Activated CD8-positive, alpha-beta memory T cell treated with anti-CD3 and anti-CD28 coated beads for 1 hour (primary cell): ENCODE measurements at places on chromosomes 12 and 14.
A peak's percentile ranks its signal among the peaks of the same experiment; 100 is the strongest.

GRCh38 chr14:39383026-39383660, 49.1 kb downstream of the FBXO33 start:
- no peak for DNase-seq

DNA sequence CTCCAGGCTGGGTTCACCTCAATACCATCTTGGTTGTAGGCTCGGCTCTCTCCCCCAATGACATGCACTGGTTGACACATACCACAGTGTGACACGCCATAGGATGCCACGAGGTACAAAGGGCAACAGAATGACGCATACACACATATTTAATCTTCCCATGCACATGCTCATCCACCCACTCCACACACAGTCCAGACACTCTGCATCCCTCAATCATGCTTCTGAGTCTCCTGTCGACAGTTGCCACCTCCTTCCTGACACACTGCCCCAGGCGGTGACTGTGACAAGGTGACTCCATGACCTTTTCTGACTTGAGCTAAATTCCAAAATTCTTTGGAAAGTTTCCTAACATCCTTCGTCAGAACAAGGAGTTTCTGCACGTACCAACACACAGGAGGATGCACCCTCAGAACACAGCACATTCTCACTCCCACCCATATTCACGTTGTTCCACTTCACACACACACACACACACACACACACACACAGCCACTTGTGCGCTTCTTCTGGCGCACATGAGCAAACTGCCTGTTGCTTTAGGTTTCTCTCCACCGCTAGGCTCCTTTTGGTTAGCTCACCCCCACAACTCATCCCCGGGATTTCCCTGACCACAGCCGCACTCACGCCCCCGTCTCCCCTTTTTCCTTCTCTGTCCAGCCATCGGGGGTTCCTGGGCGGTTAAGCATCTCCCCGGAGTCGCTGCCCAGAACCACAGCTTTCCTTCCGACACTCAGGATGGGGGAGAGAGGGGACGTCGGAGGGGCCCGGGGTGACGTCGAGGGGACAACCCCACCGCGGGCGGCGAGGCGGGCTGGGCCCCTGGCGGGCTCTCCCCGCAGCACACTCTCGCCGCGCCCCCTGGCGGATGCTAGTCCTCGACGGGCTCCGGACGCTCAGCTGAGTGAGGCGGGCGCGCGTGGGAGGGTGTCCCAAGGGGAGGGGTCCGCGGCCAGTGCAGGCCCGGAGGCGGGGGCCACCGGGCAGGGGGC, 536 bp upstream of the WNT1 start:
- peak; percentile 76 for DNase-seq

DNA sequence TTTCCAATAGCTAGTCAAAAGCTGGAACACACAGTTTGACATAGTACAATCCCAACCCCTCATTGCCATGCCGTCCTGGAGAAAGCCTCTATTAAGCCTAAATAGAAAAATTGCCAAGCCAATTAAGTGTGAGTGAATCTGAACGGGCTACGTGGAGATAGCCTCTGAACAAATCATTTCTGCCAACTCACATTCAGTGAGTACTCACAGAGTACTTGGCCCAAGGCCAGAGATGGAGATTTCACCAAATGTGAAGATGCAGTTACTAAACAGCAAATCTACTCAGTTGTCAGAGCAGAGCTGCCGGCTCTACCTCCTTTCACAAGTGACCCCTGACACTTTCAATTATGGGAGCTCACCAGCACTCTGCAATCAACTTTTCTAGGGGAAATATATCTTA, 350.0 kb downstream of the GALC start:
- DNase-seq = no peak

DNA sequence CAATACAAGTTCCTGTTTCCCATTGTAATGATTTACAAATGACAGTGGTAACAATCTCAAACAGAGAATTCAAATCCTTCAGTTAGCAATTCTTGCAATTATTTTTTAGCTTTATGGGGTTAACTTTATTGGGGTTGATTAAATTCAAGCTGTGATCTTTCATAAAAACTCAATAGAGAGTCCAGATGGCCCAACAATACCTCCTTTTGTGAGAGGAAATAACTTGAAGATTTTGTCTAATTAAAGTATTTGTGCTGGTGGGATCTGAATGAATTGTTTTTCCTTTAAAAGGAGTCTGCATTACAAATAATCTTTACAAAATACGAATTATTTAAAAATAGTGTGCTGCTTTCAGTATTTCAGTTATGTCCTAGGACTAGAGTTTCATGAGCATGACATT, 4.4 kb upstream of the ARHGAP5 start:
- DNase-seq = no peak

DNA sequence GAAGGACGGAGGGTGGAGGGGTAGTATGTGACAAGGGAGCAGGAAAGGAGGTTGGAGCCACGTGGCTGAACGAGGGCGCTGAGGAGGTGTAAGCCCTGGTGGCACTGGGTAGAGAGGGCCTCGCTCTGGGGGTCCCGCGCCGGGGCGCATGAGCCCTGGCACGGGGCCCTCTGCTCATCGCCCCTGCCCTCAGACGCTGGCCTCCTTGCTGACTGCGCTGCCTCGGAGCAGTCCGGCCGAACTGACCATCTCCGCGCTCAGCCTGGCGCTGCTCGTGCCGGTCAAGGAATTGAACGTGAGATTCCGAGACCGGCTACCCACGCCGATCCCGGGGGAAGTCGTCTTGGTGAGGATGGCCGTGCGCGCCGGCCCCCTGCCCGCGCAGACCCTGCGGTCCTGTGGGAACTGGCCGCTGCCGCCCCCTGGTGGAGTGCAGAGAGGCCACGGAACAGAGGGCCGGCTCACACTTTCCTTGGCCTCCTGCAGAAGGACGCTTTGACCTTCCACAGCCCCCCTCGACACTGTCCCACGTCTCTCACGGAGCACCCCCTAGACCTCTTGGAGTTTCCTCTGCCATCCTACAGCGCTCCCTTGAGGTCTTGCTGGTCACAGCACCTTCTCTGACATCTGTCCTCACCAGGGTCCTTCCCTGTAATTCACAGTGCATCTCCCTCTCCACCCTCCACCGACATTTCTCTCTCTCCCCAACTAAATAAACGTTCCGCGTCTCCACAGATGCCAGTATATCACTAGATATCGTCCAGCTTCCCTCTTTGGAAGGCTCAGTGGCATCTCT, 10.5 kb downstream of the ARHGEF25 start:
- peak; percentile 51 for DNase-seq

- DNase-seq = no peak
Observed at GRCh38 chr14:69331206-69331605, 66.9 kb downstream of the ERH start.

- no peak for DNase-seq
Observed at GRCh38 chr12:51383269-51383905, 7.8 kb downstream of the GALNT6 start.

GRCh38 chr12:94286583-94287244, 138.3 kb downstream of the PLXNC1 start:
- DNase-seq = no peak

GRCh38 chr12:59737725-59738463, 142.1 kb downstream of the SLC16A7 start:
- DNase-seq = no peak

DNA sequence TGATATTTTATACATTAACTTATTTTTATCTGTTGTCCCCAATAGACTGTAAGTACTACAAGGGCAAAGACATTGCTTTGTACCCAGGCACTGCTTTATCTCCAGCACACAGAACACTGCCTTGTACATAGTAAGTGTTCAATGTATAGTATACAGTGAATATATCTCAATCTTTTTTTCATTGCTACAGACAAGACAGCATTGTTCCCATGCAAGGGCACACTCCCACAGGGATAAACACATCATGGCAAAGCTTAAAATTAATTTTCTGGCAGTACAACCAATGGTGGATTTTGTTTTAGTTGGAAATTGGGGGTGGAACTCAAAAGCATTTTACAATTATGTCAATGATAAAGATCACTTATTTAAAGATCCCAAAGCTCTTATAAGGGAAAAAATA, 112.3 kb upstream of the EEA1 start:
- DNase-seq = no peak

DNA sequence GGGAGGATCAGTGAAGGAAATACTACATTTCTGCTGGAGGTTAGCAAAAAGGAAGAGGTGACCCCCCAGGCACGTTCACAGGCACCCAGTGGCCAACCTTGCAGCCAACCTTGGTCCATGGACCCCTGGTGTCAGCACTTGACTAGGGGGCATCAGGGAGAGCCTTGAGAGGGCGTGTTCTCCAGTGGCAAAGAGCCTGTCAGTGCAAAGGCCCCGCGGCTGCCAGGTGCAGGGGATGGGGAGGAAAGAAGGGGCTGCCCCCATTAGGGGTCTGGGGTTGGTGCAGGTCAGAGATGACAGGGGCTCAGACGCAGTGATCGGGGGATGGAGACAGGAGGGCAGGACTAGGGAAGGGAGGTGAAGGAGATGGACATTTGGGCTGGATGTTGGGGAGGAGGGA, 22.7 kb upstream of the ULK1 start:
- no peak for DNase-seq

DNA sequence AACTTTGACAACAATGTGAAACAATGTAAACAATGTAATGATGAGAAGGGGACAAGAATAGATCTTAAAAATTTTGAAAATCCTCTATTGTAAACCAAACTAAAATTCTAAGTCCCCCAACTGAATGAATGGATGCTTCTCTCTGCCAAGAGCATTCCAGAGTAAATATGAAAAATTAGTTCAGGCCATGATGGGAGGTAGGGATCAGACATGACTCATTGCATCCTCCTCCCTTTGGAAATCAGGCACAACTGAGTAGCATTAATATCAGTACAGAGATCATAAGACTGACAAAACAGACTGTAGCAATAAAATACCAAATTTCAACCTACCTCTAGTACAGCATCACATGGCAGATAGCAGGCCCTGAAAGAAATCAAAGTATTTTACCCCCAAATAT, 559.9 kb downstream of the C12orf50 start:
- no peak for DNase-seq

DNA sequence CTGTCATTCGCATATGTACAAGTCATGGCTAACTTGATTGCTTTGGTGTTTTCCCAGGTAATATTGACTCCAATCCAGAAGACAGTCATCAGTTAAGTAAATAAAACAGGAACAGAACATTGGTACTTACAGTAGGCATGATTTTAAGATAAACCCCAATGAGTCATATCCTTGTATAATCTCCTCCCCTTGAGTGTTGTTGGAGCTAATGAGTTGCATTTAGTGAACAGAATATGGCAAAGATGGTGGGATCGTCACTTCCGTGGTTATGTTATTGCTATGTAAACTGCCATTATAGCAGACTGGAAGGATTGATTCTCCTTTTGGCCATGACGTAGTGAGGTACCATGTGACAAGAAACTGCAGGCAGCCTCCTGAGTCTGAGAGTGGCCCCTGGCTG, 102.2 kb downstream of the TMX1 start:
- DNase-seq = no peak

DNA sequence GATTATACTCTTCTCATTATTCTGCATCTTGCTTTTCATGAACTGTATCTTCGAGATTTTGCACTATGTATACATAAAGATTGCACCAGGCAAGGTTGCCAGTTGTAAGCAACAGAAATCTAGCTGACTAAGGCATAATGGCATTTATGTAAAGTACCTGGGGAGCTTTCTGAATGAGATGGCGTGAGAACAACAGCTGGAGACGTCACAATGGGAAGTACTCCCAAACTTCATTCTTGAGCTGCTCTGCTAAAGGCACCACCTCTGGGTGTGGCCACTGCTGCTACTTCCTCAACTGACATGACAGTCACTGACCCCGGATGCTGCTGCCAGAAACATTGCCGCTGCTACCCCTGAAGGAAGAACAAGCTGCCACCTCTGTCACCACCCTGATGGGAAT, 220.7 kb downstream of the NOVA1 start:
- no peak for DNase-seq

- no peak for DNase-seq
Observed at GRCh38 chr12:53476769-53477209, 22.5 kb downstream of the MAP3K12 start.

DNA sequence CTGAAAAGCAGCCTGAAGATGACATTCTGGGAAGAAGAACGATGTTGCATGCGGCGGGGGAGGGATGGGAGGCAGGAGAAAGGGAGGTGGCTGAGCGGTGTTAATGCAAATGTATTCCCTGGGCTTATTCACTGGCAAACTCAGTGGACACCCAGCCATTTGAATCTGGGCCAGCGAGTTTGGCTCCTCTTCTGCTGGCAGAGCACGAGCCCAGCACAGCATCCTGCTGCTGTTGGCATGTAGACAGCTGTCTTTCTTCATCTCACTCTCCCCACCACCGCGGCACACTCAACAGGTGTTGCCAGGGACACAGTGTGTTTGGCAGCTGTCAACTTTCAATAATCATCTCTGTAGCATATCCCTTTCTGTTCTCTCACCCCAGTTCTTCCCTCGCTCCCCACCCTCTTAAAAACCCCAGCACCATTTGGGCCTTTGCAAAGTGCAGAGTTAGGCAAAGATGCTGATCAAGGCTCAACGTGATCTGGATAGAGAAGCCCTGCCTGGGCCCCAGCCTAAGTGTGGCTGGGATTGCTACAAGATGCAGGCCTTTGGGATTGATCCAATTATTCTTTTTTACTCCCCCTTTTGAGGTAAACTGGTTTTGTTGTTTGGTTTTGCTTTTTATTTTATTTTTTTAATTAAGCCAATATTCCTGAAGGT, 131.9 kb downstream of the EXOC5 start:
- no peak for DNase-seq

- DNase-seq = no peak
Observed at GRCh38 chr12:570921-571794, 92.1 kb downstream of the NINJ2 start.

DNA sequence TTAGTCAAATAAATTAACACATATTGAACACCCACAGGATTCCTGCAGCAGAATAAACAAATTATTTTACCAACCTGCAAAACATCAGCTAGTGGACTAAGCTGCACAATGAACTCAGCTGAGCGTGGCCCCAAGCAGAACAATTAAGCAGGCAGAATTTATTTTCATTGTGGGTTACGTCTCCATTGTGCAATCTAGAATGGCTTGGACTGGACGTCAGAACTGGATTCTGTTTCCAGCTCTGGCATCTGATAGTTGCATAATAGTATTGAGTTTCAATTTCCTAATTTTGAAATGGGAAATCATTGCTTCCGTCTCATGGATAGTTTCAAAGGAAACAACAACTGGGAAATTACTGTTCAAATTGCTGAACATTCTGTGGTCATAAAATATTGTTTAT, 35.5 kb upstream of the RERG start:
- no peak for DNase-seq

- no peak for DNase-seq
Observed at GRCh38 chr14:90381999-90382451, 14.8 kb upstream of the CALM1 start.

DNA sequence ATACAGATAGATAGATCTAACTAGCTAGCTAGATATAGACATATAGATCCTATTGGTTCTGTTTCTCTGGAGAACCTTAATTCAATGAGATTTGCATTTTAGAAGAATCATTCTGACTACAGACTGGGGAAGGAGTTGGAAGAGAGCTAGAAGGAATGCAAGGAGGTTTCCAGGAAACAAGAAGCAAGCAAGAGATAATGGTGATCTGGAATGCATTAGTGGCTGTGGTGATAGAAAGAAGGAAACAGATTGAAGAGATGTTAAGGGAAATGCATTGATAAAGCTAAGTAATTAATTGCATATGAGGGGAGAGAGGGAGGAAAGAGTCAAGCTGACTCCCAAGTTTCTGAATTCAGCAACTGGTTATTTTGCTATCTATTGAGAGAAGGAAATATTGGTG, 42.7 kb downstream of the DBX2 start:
- DNase-seq = no peak

- no peak for DNase-seq
Observed at GRCh38 chr12:77131977-77132490, 66.7 kb upstream of the E2F7 start.
